ENCODE measurements at places on chromosomes 12 and 14.

DNA sequence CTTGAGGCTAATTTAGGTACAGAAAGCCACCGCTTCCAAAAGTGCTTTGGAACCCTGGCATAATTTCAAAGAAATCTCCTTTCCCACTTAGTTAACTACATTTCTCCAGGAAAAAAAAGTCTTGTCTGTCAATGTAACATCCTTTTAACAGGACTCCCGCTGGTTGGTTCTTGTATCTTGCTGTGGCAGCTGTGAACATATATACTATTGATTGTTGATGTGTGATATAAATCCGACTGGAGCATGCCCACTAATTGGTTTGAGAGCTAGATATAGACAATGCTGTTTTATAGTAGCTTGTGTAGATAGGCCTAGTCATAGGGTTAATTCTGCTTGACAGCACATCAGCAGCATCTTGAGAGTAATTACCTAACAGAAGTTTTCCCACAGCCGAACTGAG is 89.6 kb downstream of the MSRB3 start:
- no peak for DNase-seq

- DNase-seq = no peak
These were observed 34.5 kb downstream of the NAV3 start for GRCh38 chr12:77865178-77865577.

DNA sequence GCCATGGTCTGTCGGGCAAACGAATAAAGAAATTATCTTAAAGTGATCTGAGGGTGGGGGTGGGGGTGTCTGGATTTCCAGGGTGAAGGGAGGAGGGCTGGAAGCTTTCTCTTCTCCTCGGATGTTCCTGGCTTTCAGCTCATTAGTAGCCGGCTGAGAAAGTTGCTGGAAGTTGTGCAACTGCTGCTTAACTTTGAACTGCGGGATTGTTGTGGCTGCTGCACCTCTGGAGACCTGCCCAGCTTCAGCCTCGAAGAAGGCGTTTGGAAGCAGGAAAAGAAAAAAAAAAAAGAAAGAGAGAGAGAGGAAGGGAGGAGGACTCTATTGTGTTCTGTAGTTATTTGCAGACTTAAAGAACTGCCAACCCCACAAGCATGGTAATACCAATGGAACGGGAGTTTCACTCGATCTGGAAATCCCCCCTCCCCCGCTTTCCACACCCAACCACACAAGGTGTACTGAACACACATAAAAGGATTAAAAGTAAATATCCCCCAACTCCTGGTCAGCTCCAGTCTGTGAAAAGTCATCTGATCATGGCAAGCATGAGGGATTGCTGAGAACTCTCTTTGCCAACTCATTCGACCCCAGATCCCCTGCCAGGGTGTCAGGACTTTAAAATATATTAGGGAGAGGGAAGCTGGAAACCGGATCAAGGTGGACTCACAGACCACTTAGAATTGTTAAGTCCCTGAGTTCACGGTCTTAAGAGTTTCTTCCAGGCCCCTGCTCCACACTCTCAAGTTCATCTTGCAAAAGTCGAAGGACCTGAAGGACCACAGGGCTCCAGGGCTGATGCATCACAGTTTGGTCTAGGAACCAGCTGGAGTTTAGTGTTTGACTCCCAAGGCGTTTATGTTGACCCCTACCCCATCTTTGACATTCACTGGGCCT is at the start of gene RASSF9:
TSS of gene RASSF9 (minus strand) at position 213 of the 894 bp plus-strand sequence. CDS start at position 5, 208 bp downstream.
- DNase-seq = no peak

GRCh38 chr12:92136965-92137721 is 8.5 kb downstream of the BTG1 start:
- no peak for DNase-seq

GRCh38 chr14:59306775-59307174 is 118.3 kb downstream of the DAAM1 start:
- no peak for DNase-seq

DNA sequence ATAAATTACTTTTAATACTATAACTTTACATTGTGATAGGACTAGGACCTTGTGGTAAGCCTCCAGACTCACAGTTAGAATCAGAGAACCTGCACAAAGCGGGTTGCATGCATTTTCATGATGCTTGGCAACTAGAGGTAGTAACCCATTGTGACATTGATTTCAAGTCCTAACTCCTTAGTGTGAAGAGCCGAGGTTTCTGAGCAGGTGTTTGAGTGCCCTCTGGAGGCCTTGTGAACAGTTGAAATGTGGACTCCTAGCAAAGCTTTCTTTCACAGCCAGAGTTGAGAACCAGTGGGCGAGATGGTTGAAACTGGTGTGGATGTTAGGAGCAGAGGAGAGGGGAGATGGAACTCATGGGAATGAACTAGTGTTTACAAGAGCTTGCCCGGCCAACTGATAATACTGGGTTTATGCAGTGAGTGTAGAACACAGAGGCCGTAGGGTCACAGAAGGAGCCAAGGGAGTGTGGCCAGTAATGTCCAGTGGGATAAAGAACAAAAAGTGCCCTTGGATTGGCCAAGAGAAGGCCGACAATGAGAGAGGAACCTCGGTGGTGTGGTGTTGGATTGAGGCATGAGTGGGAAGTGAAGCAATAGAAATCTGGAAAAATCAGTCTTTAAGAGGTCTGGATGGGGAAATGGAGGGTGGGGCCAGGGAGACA is 10.9 kb downstream of the ZNF664 start:
- peak; percentile 21 for DNase-seq

DNA sequence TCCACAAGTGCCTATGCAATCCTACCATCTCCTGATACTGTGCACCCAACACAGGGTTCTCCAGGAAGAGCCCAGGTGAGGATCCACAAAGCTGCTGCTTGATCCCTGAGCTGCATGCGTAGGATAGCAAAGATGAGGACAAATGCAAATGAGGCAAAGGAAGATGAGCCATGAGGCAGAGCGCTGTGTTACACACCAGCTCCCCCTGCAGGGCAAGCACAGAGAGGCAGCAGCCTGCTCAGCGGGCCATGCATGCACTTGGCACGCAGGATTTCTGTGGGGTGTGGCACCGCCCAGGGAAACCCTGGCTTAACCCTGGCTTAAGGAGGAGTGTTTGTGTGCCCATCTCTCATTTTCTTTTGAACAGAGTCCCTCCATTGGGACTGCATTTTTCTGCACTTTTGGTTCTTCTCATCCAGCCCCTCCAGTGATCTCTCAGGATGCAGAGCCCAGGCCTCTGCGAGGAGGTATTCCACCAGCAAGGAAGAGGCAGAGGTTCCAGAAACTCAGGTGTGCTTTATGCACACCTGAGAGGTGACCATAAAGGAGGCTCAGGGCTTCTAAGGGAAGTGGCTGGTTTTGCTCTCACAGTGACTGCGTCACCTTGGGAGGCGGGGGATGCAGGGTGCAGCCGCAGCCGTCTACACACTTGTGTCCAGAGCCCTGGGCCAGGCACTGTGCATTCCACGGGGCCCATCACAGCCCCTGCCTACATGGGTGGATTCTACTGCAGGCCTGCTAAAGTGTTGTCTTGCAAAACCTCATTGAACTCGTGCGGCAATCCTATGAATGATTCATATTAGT is 973.3 kb upstream of the TMEM132C start:
- DNase-seq = no peak

- no peak for DNase-seq
These were observed 909.9 kb downstream of the NRXN3 start for GRCh38 chr14:79080040-79080439.

DNA sequence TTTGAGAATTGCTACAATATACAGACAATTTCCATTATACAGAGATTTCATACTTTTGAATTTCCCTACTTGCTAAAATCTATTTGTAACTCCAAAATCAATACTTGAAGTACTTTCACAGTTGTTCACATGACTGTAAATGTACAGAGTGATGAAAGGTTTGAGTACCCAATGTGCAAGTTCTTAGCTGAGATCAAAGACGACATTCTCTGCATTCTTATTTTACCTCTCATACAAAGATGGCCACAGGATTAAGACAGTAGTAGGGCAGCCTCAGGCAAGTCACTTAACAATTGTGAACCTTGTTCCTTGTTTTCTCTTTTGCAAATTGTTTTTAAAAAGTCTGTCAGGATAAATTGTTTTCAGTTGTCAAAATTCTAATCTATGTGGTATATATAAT is 255.9 kb upstream of the KITLG start:
- DNase-seq = no peak

DNA sequence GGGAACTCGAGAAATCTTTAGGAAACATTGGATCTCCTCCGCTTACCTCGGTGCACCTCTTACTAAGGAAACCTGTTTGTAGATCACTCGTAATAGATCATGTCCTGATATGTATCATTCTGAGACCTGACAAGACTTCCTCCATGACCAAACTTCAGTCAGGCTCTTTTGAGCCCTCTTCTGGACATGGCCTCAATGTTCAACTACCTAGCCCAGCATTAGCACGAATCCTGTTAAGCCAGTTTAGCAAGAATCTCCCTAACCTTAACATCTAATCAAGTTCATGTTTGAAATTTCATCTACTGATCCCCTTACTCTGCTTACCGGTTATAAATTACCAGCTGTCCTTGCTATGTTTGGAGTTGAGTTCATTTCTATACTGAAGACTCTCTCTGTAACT is 713.9 kb upstream of the USP15 start:
- no peak for DNase-seq

DNA sequence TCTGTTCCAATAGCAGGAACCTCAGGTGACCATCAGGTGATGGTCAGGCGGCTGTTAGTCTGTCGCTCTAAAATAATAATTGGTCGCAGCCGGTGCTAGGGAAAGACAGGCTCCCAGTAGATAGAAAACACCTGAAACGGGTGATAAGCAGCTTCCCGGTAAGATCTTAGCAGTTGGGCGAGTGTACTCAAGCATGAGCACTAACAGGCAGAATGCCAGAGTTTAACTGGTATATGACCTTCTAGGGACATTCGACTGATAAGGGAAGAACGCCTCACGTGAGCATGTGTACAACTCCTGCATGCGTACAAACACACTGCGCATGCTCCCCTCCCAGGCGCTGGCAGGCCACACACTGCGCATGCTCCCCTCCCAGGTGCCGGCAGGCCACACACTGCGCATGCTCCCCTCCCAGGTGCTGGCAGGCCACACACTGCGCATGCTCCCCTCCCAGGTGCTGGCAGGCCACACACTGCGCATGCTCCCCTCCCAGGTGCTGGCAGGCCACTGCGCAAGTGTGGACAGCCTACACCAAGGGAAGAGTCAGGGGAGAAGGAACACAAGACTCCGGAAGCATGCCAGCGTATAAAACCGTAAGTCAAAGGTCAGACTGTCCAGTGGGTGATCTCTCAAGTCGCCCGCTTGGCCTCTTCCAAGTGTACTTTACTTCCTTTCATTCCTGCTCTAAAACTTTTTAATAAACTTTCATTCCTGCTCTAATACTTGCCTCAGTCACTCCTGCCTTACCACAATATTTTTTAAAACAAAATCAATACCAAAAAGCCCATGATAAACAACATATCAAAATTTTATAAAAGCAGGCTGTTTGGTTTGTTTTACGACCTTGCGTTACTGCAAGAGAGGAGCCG is 24.5 kb downstream of the GPRC5D start:
- DNase-seq = peak; percentile 22

GRCh38 chr12:52380271-52380694 is 5.2 kb downstream of the KRT84 start:
- DNase-seq = no peak

GRCh38 chr12:57713209-57713608 is 19.3 kb downstream of the OS9 start:
- no peak for DNase-seq

- no peak for DNase-seq
These were observed 18.5 kb upstream of the MLXIP start for GRCh38 chr12:122060081-122060501.

DNA sequence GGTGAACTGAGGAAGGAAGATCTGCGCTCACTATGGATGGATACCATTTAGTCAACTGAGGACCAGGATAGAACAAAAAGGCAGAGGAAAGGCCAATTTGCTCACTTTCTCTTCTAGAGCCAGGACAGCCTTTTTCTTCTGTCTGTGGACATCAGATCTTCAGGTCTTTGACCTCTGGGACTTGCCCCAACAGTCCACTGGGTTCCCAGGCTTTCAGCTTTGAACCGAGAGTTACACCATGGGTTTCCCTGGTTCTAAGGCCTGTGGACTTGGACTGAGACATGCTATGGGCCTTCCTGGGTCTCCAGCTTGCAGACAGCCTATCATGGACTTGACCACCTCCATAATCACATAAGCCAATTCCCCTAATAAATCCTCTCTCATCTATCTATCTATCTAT is 232.0 kb downstream of the IPO8 start:
- no peak for DNase-seq

- no peak for DNase-seq
These were observed 60.0 kb downstream of the PLEKHG7 start for GRCh38 chr12:92762773-92763172.

DNA sequence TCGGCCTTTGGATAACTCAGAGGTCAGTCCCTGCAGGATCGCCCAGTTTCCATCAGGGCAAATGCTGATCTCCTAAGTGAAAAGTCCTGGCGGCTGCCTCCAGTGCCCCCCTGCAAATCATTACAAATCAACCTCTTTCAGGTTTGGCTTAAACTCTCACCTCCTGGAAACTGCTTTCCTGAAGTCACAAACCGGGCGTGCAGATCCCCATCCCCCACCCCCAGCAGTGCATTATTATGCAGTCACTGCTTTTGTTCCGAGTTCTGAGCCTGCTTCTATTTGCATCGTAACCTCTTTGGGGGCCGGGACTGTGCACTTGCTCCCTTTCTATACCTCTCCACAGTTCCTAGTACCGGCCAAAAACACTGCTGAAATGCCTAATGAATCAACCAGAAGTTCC is at the start of gene USP44:
TSS of gene USP44 (minus strand) at position 172 of the 400 bp plus-strand sequence. CDS start 17,220 bp downstream, outside the sequence.
- DNase-seq = no peak

GRCh38 chr12:88035907-88036289 is 6.7 kb upstream of the C12orf50 start:
- DNase-seq = no peak

DNA sequence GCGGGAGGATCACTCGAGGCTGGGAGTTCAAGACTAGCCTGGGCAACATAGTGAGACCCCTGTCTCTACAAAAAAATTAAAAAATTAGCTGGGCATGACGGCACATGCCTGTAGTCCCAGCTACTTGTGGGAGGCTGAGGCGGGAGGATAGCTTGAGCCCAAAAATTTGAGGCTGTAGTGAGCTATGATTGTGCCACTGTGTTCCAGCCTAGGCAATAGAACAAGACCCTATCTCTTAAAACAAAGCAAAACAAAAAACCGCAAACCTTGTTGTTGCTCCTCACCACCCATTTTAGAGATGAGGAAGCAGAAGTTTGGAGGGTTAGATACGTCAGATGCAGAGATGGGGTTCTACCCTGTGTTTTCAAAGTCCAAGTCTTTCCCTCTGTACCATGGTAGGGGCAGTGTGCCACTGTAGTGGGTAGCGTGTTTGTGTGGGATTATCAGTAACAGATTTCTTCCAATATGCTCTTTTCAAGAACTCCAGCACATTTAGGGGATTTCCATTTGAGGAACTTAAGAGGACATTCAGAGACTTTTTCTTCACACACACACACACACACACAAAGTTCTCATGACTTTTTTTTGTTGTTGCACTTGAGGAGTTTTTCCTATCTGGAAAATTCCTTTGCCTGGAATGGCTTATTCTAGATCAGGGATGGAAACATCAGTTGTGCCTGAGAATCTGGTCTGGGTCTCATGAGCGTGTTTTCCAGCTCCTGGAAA is 186.5 kb downstream of the CHST11 start:
- no peak for DNase-seq

- DNase-seq = no peak
These were observed 187.9 kb downstream of the EPS8 start for GRCh38 chr12:15601210-15601800.

GRCh38 chr14:68274725-68275124 is 455.1 kb downstream of the RAD51B start:
- no peak for DNase-seq

- DNase-seq = no peak
These were observed 490 bp downstream of the SOS2 start for GRCh38 chr14:50230701-50231474.

Measured in NCI-H524 treated with DMSO at 0.1 percent for 48 hours (cell line).